ENCODE measurements at places on chromosomes 3 and 15.

GRCh38 chr3:73391984-73392383 is 232.8 kb downstream of the PDZRN3 start:
- DNase-seq = no peak

DNA sequence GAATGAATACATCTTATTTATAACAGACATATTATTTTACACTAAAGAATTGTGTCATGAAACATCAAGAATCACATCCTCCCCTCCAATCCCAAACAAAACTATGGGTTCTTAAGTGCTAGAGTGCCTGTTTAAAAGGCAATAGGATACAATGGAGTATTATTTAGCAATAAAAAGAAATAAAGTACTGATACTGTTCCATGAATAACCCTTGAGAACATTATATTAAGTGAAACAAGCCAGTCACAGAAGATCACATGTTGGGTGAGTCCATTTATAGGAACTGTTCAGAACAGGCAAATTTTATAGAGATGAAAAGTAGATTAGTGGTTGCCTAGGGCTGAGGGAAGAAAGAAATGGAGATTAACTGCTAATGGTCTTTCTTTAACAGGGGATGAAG is 86.5 kb downstream of the ANKRD28 start:
- DNase-seq = no peak

DNA sequence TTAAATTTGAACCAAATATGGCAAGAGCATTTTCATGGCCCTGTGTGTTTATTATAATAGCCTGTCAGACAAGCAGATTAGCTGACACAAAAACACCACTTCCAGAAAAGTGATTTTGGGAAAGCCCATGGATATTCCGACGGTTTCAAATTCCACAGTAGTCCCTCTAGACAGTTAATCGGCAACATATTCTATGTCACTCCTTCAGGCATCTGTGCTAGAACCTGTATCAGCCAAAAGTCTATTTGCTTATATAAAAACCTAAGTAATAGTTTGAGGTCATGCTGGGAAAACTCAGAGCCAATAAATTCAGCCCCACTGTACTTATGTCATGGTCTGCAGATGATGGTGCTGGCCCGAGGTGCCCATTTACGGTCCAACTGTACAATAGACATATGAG is 110.2 kb upstream of the ARHGEF26 start:
- no peak for DNase-seq

- DNase-seq = peak; percentile 77
These were observed 86.3 kb upstream of the TCF12 start for GRCh38 chr15:56832125-56832524.

- no peak for DNase-seq
These were observed 1.7 kb downstream of the HOMER2 start for GRCh38 chr15:82950746-82951370.

GRCh38 chr15:68440136-68440535 is 8.2 kb upstream of the ITGA11 start:
- DNase-seq = no peak

GRCh38 chr3:43862992-43863805 is 172.5 kb downstream of the ABHD5 start:
- DNase-seq = no peak

DNA sequence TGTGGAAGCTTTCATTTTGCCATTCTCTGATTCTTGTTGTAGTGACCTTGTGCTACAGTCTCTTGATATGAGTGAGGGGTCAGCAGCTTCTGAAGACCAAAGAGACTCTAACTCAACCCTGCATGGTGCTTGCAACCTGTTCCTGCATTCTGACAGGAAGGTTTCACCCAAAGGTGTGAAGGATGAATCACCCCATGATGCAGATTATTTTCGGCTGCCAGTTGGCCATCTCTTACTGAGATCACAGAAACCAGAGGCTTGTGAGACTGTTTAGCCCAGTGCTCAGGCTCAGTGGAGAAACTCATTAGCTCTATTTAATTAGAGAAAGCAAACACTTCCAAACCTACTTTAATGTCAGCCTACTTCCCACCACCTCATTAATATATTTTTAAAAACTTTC is 29.2 kb upstream of the TPRG1 start:
- DNase-seq = no peak

GRCh38 chr3:54003136-54003535 is 111.5 kb upstream of the SELENOK start:
- DNase-seq = no peak

DNA sequence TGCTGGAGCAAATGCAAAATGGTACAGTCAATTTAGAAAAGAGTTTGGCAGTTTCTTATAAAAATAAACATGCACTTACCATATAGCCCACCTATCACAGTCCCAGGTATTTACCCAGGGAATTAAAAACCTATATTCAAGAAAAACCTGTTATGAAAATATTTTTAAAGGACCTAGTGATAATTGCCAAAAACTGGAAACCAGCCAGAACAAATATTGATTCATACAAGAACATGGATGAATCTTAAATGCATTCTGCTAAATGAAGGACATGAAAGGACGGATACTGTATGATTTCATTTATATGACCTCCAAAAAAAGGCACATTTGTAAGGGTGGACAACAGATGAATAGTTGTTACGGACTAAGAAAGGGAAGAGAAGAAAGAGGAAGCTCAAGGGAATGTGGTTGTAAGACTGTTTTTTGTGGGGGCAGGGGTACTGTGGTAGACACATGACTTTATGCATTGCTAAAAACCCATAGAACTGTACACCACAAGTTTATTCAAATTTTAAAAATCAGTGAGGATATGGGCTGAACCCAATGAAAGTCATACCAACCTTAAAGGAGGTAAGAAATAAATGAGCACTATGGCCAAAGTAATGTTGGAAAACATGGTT is 61.0 kb downstream of the ZBBX start:
- DNase-seq = no peak

DNA sequence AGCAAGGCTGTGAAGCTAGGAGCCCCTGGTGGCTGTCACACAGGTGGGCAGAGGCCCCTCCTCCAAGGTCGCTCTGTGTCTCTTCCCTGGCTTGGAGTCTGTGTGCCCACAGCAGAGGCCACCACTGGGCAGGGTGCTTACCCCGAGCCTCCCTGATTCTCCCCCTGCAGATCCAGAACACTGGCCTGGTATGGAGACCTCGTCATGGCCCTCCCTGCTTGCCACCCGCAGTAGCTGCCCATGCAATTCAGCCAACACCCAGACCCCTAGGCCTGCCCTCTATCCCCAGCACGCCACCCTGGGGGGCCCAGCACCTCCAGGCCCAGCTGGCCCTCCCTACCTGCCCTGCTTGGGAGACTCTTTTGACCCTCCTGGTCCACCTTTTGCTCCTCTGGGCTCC is 5.5 kb upstream of the RHO start:
- no peak for DNase-seq

DNA sequence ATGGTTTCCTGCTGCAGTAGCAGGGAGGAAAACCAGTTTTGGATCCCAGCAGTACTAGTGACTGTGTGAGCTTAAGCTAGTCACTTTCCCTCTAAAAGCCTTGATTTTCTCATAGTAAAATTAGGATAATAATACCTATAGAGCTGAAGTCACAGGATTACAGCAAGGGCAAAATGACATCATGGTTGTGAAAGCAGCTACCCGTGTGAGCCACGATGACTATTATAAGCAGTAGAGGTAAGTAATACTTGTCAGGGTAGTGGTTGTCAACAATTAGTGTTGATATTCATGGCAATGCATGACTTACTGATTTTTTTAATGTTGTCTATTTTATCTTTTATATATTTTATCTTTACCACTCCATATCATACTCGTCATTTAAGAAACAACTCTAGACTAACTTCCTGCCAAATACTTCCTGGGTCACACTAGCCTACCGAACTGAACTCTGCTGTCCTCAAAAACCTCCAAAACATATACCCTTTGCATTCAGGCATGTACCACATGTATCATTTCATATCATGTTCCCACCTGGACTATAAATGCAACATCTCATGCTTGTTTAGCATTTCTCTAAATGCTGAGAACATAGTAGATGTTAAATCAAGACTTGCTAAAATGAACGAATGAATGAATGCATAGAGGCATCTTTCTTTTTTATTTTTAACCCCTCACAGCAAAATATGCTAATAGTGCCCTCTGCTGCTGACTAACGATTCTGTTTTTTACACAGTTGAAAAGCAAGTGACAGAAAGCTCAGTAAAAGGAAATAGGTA is 172.6 kb downstream of the P3H2 start:
- no peak for DNase-seq

- no peak for DNase-seq
These were observed 316.9 kb upstream of the TLE3 start for GRCh38 chr15:70414626-70415025.

DNA sequence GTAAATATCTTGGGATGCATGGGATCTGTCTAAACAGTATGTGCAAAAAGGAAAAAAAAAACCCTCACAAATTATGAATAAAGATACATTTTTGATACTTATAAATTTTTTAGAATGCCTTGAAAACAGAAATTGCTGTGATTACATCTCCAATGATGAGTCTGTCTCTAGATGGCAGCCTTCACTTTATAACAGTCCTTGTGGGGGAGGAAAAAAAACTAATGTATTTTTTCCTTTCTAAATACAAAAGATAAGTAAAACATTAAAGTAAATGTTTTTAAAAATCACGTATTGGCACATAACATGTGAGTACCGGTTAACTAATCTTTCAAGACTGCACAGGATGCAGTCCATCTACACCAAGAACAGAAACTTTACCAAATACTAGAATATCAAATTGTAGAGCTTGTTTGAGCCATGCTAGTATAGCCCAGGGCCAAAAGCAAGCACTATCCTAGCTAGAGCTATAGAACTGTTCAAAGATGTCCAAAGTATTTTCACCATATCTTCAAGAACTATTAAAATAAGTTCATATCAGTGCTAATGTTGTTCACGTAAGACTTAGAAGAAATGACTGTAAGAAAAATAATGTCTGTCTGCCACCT is 206.4 kb downstream of the STAG1 start:
- no peak for DNase-seq

- DNase-seq = no peak
These were observed 976 bp upstream of the ABTB1 start for GRCh38 chr3:127671523-127672428.

DNA sequence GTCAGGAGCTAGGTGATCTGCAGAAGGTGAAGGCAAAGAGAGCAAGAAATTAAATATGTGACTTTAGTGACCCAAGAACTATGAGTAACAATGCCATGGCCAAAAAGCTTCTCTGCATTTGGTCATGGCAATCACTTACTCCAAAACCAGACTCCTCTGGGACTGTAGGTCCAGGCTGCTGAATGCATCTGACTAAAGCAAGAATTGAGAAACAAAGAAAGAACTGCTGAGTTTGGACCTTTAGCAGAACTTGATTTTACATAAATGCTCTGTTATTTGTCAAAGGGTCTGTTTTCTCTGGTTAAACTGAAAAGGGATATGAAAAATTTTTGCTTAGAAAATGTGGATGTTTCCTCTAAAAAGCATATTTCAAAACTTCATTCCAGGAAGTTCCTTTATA is 1102.2 kb downstream of the IGSF11 start:
- DNase-seq = no peak

GRCh38 chr3:126081618-126082361 is 2.1 kb downstream of the SLC41A3 start:
- peak; percentile 68 for DNase-seq

GRCh38 chr15:85772668-85773067 is 22.1 kb downstream of the KLHL25 start:
- peak; percentile 66 for DNase-seq

GRCh38 chr3:149653564-149653963 is 4.3 kb downstream of the WWTR1 start:
- DNase-seq = no peak

GRCh38 chr15:32867313-32867626 is 149.5 kb downstream of the GREM1 start:
- no peak for DNase-seq

- no peak for DNase-seq
These were observed 416.3 kb upstream of the GBE1 start for GRCh38 chr3:82177774-82178173.

GRCh38 chr15:49223536-49224274 is 53.7 kb downstream of the GALK2 start:
- no peak for DNase-seq

- no peak for DNase-seq
These were observed 51.4 kb downstream of the CORO2B start for GRCh38 chr15:68630211-68630555.

DNA sequence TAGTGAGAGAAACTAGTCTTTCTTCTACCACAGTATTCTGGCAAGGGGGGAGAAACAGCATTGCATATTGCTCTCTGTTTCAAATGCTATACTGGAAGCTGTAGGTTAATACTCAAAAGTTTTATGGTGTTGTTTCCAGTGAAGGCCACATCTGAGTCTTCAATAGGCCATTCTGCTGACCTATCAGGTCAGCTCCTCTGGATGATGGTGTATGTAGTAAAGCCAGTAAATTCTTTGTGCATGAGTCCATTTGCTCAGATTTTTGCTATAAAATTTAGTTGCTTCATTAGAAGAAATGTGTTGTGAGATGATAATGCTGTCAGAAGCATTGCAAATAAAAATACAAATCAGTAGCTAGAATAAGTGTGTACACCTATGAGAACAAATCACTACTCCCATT is 64.9 kb upstream of the RBMS3 start:
- DNase-seq = no peak

- DNase-seq = no peak
These were observed 5.6 kb downstream of the FES start for GRCh38 chr15:90889736-90890456.

- no peak for DNase-seq
These were observed 11.3 kb downstream of the CGNL1 start for GRCh38 chr15:57387564-57388076.

DNA sequence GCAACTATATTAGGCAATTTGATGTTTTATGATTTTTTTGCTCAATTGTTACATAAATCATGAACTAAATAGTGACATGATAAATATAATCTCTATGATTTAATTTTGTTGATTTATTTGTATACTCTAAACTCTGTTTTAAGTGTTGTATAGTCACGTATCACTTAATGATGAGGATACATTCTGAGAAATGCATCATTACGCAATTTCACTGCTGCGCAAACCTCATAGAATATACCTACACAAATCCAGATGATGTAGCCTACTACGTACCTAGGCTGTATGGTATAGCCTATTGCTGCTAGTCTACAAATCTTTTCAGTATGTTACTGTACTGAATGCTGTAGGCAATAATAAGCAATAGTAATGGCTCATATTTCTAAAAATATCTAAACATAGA is 1029.8 kb downstream of the SI start:
- DNase-seq = no peak

GRCh38 chr3:174958671-174959328 is 99.7 kb downstream of the NAALADL2 start:
- no peak for DNase-seq

DNA sequence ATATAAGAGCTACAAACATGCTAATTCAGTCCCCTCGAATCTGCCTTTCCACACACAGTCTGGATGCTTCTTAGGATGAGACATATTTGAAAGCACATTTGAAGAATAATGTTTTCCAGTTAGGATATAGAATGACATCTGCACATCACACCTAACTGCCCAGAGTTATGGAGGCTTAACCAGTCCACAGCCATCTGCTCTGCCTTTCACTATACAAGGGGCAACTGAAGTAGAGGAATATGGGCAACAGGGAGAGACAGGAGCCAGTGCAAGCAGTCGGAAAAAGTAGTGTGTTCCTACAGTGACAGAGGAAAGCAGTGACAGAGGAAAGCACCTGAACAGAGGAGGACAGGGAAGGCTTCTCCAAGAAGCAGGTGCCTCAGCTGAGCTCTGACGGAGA is 79.0 kb upstream of the CLDN18 start:
- DNase-seq = no peak

All from heart left ventricle (tissue), 16 donors.